H7 (cell line): ENCODE measurements at places on chromosomes 5 and 9. TPM values are rescaled to one million over a fixed set of nuclear protein-coding genes. Genes with fewer than 3 reads are reported as not detected.

GRCh38 chr9:69546265-69546664 lies 125.9 kb downstream of the APBA1 start:
- DNase-seq: peak; percentile 41

- no peak for DNase-seq
Observed at GRCh38 chr5:52758014-52758413, 29.7 kb upstream of the ITGA1 start.

GRCh38 chr5:115962565-115963402 lies 509 bp downstream of the LVRN start:
- peak; percentile 54 for DNase-seq

The ZNG1C gene
- 11.8 and 12.3 TPM in 2 replicates for total RNA-seq

The TMEM167A gene
- total RNA-seq: 76.5 and 104 TPM in 2 replicates

DNA sequence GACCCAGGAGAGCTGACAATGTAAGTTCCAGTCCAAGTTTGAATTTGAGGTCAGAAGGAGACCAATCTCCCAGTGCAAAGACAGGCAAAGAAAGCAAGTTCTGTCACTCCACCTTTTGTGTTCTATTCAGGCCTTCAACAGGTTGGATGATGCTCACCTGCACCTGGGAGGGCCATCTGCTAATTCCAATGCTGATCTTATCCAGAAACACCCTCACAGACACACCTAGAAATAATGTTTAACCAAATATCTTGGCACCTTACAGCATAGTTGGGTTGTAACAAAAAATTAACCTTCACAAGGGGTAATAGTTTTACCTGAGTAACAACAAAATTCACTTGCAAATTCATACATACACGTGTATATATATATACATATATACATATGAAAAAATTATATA lies 190.8 kb downstream of the DIRAS2 start:
- DNase-seq: no peak

The SLC34A1 gene
- not detected in 2 replicates for total RNA-seq

GRCh38 chr5:1406681-1407640 lies 38.3 kb downstream of the SLC6A3 start:
- DNase-seq: no peak

The OR1J2 gene
- total RNA-seq: not detected in 2 replicates

The C9orf50 gene
- total RNA-seq: not detected in 2 replicates

The SLCO6A1 gene
- 0.11 TPM in 1 of 2 replicates, not detected in the other for total RNA-seq

GRCh38 chr9:95753762-95754465 lies 121.6 kb upstream of the ERCC6L2 start:
- no peak for DNase-seq

- DNase-seq: no peak
Observed at GRCh38 chr5:154344461-154344860, 101.3 kb upstream of the SAP30L start.
